Tibial artery (tissue), 4 donors: ENCODE measurements at places on chromosomes 6 and 20.
A peak's percentile ranks its signal among the peaks of the same experiment; 100 is the strongest.

- DNase-seq: no peak
These were observed 59.9 kb downstream of the ANKEF1 start for GRCh38 chr20:10094566-10095173.

DNA sequence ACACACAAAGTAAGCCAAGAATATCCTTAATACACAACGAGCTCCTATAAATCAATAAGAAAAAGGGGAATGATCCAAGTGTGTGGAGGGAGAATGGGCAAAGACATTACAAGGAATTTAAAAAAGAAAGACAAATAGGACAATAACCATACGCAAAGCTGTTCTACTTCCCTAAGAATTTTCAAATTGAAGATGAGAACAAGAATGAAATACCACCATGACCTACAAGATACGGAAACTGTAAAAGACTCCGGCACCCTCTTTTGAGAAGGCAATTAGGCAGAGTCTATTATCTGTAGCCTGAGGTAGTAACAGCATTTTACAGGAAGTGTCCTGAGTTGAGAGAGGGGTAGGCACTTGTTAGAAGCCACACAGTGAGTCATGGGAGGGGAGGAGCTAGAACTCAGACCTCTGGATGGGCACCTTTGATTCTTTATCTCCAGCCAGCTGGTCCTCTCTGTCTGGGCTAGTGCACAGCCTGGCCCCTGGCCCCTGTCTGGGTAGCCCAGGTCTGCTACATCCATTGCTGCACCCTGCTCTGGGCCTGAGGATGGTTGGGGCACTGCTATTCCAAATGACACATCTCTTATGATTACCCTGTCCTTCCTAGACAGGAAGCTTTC, 15.3 kb downstream of the RSPO4 start:
- no peak for DNase-seq

- no peak for DNase-seq
These were observed 625.4 kb downstream of the QKI start for GRCh38 chr6:164039954-164040375.

- no peak for DNase-seq
These were observed 63.7 kb downstream of the POPDC3 start for GRCh38 chr6:105116150-105116549.

DNA sequence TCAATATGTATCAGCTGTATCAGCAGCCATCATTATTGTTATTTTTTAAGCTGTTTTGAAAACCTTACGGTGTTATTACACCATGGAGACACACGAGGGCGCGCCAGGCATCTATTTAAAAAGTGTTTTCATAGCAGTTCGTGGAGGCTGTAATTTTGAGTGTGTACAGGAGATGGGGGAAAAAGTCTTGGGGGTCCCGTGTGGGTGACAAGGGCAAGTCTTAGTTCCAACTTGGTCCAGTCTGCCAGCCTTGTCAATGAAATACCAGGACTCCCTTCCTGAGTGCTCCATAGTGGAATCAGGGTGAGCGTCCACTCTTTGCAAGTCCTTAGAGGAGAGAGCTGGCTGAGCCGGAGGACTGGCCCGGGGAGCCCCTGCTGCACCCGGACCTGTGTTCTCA, 43.3 kb downstream of the SLC2A10 start:
- no peak for DNase-seq

DNA sequence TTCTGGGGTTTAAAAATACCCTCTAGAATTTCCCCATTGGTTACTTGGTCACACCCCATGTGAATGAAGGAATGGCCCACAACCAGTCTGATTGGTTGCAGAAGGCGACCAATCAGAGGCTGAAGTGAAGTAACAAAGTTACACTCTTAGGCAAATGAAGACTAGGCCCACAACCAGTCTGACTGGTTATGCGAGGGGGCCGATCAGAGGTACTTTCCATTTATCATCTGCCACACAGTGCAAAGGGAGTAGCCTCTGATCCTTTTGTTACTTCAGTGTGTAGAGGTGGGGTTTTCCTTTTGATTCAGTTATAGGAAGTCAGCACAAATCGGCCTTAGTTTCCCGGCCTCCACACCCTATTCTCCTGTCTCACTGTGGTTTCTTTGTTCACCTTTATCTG, 61.2 kb upstream of the SGK1 start:
- DNase-seq: no peak

DNA sequence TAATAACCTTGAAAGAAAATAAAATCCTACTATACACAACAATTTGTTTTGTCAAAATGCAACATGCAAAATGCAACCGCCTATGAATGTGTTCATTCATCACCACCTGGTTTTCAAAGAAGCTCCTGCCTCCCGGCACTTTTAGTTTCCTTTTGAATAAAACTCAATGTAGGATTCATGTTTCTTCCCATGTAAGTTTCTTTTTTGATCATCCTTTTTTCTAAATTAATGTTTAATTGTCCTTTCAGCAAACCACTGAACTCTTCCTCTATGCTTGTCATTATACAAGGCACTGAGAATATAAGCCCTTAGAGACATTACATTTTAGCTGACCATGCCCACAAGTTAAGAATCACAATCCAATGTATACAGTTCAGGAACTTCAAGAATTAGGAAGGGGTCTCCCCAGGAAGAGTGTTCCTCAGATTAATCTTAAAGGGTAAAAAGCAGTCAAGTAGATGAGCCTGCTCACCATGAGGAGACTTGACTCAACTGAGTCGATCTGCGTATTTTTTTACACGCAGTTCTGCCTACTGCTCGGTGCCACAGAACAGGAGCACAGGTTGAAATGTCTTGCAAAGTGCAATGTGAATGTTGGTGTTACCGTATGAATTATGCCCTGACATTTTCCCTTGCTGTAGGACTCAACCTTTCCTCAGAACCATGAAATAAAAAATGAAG, 7.2 kb upstream of the THEMIS start:
- DNase-seq: no peak

GRCh38 chr20:38659597-38659880, 57.9 kb downstream of the ARHGAP40 start:
- no peak for DNase-seq

DNA sequence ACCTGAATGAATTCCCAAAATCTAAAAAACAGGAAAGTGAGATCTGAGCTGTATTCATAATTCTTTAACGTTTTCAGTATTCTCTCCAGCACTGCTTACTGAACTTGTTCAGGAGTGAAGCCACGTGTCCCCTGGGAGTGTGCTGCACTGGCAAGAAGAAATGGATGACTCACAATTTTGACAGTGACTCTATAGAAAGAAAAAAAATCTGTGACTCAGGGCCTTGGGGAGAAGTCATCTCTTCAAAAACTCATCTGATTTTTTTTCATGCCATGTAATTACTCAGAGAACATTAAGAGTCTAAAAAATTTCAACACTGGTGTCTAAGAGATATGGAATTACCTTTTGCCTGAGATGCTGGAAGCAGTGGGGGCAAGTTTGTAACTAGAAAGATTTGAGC, 39.7 kb downstream of the ANKEF1 start:
- peak; percentile 63 for DNase-seq

GRCh38 chr6:35015996-35016395, 125.1 kb downstream of the TCP11 start:
- no peak for DNase-seq

DNA sequence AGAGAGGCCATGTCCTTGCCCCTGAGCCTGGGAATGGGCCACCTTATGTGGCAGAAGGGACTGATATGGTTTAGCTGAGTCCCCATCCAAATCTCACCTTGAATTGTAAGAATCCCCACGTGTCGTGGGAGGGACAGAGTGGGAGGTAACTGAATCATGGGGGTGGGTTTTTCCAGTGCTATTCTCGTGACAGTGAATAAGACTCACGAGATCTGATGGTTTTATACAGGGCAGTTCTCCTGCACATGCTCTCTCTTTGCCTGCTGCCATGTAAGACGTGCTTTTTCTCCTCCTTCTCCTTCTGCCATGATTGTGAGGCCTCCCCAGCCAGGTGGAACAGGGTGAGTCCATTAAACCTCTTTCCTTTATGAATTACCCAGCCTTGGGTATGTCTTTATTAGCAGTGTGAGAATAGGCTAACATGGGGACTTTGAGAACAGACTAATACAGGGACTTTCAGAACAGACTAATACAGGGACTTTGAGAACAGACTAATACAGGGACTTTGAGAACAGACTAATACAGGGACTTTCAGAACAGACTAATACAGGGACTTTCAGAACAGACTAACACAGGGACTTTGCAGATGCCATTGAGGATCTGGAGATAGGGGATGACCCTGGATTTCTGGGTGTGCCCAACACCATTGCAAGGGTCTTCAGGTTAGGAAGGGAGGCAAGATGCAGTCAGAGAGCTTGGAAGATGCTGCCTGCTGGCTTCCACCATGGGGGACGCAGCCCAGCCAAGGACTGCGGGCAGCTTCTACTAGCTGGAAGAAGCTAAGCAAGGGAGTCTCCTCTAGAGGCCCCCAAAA, 86.9 kb downstream of the RAMACL start:
- DNase-seq: no peak

DNA sequence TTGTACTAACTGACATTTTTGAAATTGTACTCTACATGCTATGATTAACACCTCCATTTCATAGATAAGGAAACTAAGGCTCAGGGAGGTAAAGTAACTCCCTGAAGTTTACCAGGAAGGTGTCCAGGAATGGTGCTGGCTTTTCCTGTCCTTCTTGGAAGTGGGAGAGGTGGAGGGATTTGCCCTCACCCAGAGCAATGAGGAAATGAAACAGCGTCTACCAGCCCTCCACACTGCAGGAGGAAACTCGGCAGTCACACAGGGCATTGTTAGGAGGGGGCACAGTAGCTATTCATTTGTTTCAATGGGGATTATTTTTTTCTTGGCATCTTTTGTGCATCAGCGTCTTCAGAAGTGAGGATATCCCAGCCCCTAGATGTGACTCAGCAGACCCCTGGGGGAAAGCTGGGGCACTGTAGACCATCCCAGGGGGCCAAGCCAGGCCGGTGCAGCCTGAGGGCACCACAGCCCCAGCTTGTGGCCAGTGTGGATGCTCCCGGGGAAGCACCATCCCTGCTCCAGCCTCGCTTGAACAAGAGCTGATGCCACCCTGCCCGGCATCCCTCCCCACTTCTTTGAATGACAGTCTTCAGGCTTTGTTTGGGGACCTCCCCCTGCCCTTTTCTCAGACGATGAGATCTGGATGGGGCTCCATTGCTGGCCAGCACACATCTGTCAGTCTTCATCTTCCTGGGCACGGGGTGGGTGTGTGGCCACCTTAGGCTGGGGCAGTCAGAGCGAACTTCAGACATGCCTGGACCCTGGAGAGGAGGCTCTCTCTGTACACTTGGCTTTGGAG, 224.4 kb upstream of the PMEPA1 start:
- DNase-seq: no peak

DNA sequence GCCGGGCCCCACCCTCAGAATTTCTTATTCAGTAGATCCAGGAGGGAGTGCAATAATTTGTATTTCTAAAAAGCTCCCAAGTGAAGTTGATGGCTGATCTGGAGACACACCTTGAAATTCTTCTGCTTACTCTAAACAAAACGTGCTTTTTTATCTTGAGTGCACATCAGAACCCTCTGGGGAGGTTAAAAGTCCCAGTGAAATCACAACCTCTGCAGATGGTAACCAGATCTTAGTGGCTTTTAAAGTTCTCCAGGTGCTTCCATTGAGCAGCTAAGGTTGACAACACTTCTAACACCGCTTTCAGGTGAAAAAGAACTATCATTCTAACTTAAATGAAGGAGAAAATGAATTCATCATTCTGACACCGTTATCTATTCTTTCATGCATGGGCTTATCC, 45.6 kb upstream of the ESR1 start:
- DNase-seq: no peak

DNA sequence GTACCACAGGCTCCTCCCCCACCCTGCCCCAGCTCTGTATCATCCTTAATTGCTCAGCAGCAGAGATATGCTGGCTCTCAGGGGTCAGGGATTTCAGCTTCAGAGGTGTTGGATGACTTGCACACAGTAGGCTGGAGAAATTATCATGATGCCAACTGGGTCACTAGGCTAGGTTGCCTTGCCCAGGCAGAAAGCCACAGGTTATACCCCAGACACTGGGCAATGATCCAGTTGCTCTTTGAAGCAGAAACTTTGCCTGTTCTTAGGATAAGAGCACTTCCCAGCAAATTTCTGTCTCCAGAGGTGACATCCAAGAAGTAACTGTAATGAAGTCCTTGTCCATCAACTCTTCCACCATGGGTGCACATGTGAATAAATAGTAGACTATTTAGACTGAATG, 38.3 kb upstream of the SCML4 start:
- DNase-seq: no peak

- no peak for DNase-seq
These were observed 1.1 kb upstream of the STK38 start for GRCh38 chr6:36548401-36548743.

DNA sequence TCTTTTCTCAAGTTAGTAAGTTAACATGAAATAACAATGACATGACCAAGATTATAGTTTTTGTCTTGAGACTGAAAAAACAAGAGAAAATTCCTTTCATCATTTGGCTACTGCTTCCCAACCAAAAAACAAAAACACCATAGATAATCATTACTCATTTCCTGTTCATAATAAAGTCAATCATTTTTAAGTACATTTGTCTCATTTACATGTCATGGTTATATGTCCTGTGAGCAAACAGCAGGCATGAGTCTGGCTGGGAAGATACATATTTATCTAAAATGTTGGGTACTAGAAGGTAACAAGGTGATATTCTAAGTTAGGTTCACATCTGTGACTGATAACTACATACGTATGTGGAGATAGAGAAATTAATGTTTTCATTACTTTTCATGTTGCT, 180.5 kb downstream of the ISM1 start:
- no peak for DNase-seq

DNA sequence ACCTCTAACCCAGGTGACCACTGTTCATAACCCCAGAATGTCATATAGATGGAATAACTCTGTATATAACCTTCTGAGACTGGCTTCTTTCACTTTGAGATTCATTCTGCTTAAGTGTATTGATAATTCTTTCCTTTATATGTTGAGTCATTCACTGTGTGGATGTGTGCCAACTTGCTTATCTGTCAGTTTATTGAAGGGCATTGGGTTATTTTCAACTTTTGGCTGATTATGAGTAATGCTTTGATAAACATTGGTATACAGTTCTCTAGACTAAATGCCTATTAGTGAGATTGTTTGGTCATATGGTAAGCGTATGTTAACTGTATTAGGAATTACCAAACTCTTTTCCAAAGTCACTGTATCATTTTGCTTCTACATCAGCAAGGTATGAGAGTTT, 453.4 kb upstream of the SPTLC3 start:
- no peak for DNase-seq

- no peak for DNase-seq
These were observed 200.1 kb downstream of the BMP7 start for GRCh38 chr20:57066126-57066900.

DNA sequence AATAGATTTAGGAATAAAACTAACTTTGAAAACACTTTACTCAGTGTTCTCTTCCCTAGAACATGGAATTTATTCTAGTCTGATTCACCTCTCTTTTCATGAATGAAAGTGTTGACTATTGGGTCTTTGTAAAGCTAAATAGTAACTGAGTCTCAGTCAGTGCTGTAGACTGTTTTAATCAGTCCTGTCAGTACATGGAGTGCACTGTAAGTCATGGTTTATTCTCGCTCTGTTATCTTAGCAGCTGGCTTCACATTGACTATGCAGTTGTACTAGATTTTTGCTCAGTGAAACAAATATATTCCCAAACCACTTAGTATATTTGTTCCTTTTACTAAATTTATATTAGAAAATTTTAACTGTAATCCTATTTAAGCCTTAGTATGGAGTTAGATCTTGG, 15.1 kb upstream of the ACAT2 start:
- no peak for DNase-seq

- no peak for DNase-seq
These were observed 34.0 kb downstream of the AKIRIN2 start for GRCh38 chr6:87668013-87668412.
